ENCODE measurements at places on chromosomes 4 and X. TPM values are rescaled to one million over a fixed set of nuclear protein-coding genes. Genes with fewer than 3 reads are reported as not detected.

PARM1 gene
- polyA plus RNA-seq: 8.1 TPM

C1QTNF7 gene
- polyA plus RNA-seq: not detected

EDNRA gene
- polyA plus RNA-seq: 36.7 TPM

TEX13B gene
- not detected for polyA plus RNA-seq

PAK3 gene
- polyA plus RNA-seq: 4.7 TPM

H2BW1 gene
- polyA plus RNA-seq: not detected

NUDT10 gene
- polyA plus RNA-seq: 6.8 TPM

AWAT1 gene
- not detected for polyA plus RNA-seq

CSAG3 gene
- not detected for polyA plus RNA-seq

UFSP2 gene
- 50.6 TPM for polyA plus RNA-seq

CYTL1 gene
- polyA plus RNA-seq: 0.46 TPM

NUDT11 gene
- 17.6 TPM for polyA plus RNA-seq

RGN gene
- polyA plus RNA-seq: 31.6 TPM
